A549 treated with ZK216348 at 1 μM for 4 hours (cell line): ENCODE measurements at places on chromosomes 7 and 10. TPM values are rescaled to one million over a fixed set of nuclear protein-coding genes. Genes with fewer than 3 reads are reported as not detected.

ERVW-1 gene
- not detected in 5 replicates for total RNA-seq

MARCHF5 gene
- 29.7 to 41.8 TPM (median 34.8 TPM) in 5 replicates for total RNA-seq

FGL2 gene
- total RNA-seq = not detected in 5 replicates

DKK1 gene
- 411 to 612 TPM (median 463 TPM) in 5 replicates for total RNA-seq

ZCWPW1 gene
- total RNA-seq = 0.85 to 2.1 TPM (median 1.4 TPM) in 5 replicates

SRRM3 gene
- 5.8 to 11.6 TPM (median 10.0 TPM) in 5 replicates for total RNA-seq

RNF133 gene
- total RNA-seq = not detected in 5 replicates

ITPRID1 gene
- total RNA-seq = not detected in 5 replicates
